CD4-positive, alpha-beta memory T cell (primary cell): ENCODE measurements at places on chromosomes 7 and 10.

GRCh38 chr10:64071218-64071617, 550.0 kb downstream of the REEP3 start:
- DNase-seq, result no peak

GRCh38 chr10:112755446-112756234, 194.4 kb upstream of the TCF7L2 start:
- no peak for DNase-seq

DNA sequence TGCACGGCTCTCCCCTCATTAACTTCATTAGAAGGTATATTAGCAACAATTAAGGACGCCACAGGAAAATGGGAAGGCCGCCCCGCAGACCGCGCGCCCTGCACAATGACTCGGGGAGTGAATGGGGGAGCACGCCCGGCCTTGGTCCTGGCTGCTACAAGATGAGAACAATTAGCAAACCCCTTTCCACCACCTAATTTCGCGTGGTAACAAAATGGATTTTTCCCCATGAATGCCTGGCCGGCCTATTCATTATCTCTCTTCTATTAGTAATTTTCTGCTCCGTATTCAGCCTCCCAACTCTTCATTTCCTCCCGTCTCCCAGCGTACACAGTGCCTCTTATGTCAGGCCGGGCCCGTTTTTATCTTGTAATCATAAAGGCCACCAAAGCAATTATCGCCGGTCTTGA, 346.9 kb downstream of the DNAJB6 start:
- no peak for DNase-seq

DNA sequence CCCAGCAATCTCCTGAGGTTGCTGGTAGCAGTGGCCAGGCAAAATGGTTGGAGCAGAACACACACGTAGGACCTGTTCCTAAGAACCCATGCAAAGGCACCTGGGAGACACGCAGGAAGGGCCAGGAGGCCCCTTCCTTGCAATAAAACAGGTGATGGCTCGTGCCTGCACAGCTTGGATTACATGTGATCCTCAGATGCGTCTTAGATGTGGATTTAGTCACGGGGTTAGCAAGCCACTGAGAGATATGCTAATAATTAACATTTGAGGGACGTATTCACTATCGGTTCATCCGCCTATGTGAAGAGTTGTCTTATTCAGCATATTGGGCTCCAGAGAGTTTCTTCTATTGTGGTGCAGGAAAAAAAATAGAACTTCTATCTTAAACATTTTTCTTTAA, 4.6 kb upstream of the RHEB start:
- DNase-seq, result no peak

DNA sequence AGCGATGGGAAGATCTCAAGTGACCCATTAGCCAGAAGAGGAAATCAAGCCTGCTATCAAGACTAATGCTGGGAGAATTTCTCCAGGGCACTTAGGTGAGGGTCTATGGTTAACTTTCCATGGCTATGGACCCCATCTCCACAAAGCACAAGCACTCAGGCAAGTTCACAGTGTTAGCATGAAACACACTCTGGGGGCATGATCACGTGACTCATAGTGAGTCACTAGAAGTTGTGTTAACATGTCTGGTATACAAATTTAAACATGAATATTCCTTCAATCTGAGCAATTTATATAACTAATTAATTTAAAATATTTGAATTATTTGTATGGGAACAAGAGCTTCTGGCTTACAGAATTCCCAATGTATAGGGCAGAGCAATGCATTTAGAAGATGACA, 131.8 kb downstream of the FAM204A start:
- no peak for DNase-seq

GRCh38 chr10:111128331-111129180, 51.7 kb downstream of the ADRA2A start:
- no peak for DNase-seq

DNA sequence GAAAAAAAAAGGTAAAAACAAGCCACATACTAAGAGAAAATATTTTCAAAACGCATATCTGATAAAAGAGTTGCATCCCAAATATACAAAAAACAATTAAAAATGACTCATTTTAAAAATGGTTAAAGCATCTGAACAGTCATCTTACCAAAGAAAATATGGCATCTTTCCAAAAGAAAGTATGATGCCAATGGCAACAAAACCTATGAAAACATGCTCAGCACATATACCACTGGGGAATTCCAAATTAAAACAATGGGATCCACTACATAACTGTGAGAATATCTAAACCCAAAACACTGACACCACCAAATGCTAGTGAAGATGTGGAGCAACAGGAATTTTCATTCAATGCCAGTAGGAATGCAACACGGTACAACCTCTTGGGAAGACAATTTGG, 39.3 kb downstream of the VSTM2A start:
- no peak for DNase-seq

DNA sequence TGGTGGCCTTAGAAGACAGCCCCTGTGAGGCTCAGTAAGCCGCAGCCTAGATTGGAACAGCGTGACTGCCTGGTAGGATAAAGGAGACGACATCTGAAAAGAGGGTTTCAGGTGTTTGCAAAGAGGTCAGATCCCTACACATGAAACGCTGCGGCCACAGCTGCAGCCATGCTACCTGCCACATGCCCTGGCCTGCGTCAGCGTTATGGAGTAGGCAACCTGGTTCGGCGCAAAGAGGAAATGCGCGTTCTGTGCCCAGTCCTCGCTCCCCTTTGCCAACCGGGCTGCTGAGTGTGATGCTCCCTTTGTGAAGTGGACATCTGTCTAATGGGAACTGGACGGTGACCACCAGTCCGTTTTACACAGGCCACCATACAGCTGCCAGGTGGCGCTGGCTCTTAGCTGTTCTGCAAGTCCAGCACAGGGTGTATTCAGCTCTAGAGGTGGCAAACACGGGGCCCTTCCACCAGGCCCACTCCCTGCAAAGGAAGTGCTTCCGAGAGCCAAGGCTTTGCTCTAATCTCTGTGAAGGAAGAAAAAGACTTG, 160.3 kb downstream of the CELF2 start:
- no peak for DNase-seq

- peak; percentile 44 for DNase-seq
These were observed 34.3 kb downstream of the HTRA1 start for GRCh38 chr10:122495406-122496340.

DNA sequence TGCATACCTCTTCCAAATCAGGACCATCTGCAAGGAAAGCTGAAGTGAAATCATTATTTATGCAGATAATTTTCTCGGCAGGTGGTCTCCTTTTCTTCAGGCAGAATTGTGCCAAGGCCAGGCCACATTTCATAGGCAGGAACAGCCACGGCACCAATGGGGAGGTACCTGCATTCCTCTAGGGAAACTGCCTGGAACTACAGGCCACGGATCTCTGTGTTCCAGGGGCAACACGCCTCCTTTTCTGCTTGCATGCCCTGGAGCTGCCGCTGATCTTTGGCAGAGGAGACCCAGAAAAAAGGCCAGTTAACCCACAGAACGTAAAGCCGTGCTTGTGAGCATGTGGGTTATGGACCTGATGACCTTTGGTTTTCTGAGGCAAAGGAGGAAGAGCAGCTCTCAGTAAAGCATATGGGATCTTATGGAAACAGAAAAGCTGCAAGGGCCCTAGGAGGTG, 111.2 kb upstream of the KIAA1217 start:
- no peak for DNase-seq

- no peak for DNase-seq
These were observed 169.6 kb upstream of the ZNF804B start for GRCh38 chr7:88589927-88590326.

DNA sequence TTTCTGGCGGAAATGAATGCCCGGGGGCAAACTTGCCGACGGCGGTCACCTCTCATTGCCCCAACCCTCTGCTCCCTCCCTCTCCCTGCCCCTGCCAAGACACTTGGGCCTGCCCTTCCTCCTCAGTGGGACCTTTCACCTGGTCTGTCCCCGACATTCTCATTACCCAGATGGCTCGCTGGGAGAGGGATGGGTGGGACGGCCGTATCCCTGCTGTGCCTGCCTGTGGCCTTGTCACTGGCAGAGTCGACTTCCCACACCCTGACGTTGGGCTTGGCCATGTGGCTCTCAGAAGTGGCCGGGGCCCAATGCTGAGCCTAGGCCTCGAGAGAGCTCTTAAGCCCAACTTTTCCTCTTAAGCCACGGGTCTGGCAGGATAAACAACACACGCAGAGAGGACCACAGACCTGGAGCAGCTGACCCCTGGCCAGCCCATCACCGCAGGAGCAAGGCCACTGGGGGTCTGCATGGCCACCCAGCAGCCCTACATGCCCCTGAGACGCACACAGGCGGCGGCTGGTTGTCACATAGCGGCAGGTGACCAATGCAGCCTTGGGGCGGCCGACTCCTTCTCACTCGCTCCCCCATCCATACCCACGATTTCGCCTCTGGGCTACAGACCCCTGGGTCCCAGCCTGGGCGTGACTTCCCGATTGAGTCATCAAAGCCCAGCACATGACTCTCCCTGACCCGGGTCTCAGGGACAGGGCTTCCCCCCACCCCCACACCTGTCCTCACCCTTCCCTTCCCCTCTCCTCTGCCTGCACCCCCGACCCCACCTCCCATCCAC, 40.1 kb downstream of the SLC29A4 start:
- no peak for DNase-seq

DNA sequence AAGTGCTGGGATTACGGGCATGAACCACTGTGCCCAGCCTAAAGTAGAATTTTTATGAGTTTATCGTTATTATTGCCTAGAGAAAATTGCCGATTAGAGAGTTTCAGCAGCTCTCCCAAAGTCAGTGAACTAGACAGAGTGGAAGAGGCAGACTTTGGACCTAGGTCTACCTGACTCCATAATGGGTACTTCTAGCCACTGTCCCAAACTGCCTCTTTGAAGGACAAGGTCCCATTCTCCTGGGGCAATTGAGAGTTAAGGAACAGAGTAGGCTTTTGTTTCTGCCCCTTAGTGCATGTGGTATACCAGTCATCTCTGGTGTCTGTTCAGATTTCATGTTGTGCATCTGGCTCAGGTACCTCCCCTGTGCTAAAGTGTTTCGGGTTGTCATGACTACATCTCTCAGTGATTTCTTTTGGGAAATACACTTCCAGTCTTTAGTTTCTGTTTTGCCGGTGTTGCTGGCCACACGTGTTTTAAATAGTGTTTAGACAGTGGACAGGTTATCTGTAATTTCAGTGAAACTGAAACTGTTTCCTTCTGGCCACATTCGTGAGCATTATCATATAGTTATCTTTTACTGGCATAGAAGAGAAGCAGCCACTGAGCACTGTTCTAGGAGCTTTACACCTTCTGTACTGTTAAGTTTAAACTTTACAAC, 4.7 kb downstream of the TMEM236 start:
- DNase-seq, result no peak

DNA sequence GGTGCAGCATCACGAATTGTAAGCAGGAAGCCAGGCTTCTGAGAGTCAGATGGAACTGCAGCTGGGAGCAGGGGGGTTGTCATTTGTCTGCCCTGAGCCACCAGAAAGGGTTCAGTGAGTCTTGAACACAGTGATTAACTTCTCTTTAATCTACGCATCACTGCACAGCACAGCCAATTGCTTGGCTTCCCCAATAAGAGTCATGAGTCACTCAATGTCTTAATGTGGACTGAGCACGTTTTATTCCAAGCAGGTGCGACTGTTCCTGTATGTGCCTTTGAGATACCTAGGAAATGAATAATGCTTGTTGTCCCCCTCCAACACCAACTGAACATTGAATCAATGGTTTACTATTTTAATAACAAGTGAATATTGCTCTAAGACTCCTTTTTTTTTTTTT, 26.0 kb upstream of the PLEKHA1 start:
- no peak for DNase-seq

DNA sequence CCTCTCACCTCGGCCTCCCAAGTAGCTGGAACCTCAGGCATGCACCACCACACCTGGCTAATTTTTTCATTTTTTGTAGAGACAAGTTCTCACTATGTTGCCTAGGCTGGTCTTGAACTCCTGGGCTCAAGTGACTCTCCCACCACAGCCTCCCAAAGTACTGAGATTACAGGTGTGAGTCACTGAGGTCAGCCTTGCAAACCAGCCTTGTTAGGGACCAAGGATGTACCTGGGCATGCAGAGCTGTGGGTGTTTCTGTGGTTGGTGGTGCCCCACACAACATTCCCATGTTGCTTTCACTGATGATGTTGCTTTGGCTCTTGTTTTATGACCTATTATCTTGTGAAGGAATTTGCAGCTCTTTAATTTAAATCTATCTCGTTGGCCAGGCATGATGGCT, 54.8 kb downstream of the OTUD1 start:
- DNase-seq, result no peak

GRCh38 chr10:17665747-17666146, 21.8 kb downstream of the STAM start:
- DNase-seq, result no peak

- no peak for DNase-seq
These were observed 650 bp downstream of the UBE2D1 start for GRCh38 chr10:58335306-58336005.

DNA sequence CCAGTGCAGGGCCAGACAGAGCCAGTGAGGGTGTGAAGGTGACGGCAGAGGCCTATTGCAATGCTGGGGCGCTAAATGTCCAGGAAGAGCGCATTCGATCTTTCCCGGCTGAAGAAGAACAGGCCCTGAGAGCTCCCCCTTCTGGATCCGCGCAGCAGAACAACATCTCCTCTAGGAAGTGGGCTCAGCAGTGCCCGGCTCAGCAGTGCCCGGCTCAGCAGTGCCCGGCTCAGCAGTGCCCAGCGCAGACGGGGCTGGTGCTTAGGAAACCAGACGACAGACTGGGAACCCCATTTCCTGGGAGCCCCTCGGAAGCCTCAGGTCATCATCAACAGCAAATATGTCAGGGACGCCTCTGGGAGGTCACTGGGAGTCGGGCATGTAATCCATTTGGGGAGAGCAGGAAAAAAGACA, 4.7 kb upstream of the NOS3 start:
- DNase-seq, result peak; percentile 42

DNA sequence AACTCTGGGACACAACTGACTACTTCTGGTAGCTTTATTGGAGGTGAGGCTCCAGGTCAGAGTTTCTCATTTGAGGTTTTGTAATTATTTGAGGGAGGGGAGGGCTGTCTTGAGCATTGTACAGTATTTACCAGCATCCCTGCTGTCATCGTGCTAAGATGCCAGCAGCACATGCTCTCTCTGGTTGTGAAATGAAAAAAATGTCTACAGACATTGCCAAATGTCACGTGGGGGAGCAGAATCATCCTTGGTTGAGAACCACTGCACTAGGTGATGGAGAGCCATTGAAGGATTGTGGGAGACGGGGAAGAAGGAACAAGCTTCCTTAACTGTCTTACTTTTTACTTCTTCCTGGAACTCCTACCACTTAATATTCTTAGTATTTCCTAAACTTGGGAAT, 5.0 kb downstream of the SEPTIN7 start:
- DNase-seq, result no peak

GRCh38 chr10:5460468-5461202, 38.7 kb downstream of the CALML5 start:
- no peak for DNase-seq

DNA sequence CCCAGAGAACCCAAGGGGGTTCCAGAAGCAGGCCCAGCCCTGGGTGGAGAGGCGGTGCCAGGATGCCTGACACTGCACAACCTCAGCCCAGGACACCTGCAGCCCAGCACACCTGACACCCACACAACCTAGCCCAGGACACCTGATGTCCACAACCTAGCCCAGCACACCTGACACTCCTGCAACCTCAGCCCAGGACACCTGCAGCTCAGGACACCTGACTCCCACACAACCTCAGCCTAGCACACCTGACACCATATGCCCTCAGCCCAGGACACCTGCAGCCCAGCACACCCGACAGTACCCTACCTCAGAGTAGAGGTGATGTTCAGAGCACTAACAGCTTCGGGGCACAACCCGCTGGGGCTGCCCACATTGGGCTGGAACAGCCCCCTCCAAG, 87.3 kb downstream of the PAXIP1 start:
- DNase-seq, result no peak

- DNase-seq, result no peak
These were observed 205.3 kb downstream of the BUB3 start for GRCh38 chr10:123359539-123359938.
